ENCODE measurements at places on chromosomes 2 and 18. TPM values are rescaled to one million over a fixed set of nuclear protein-coding genes. Genes with fewer than 3 reads are reported as not detected.

METAP1D gene
- total RNA-seq, result 6.0 TPM

CBLN2 gene
- total RNA-seq, result not detected

RAX gene
- not detected for total RNA-seq

PLGLB2 gene
- total RNA-seq, result 0.53 TPM

RHOB gene
- 1.3 TPM for total RNA-seq

MAP4K4 gene
- 92.2 TPM for total RNA-seq

FRZB gene
- not detected for total RNA-seq

SERPINB2 gene
- total RNA-seq, result not detected

LCT gene
- 0.34 TPM for total RNA-seq

CAPG gene
- total RNA-seq, result 282 TPM

GRCh38 chr2:158202161-158202815 is 100.6 kb downstream of the UPP2 start:
- H3K27me3 ChIP-seq, result no peaks in the 10 kb centered on the region
- DNase-seq, result no peak
- no peak overlapping the region for H3K4me3 ChIP-seq
- H3K4me1 ChIP-seq, result no peaks in the 10 kb centered on the region

GRCh38 chr2:215901796-215902195 is 111.6 kb downstream of the MREG start:
- no peak overlapping the region for H3K27ac ChIP-seq
- H3K27me3 ChIP-seq, result peaks cover 10% of the 10 kb centered on the region
- H3K4me1 ChIP-seq, result no peaks in the 10 kb centered on the region
- H3K4me3 ChIP-seq, result no peak overlapping the region
- DNase-seq, result no peak

DNA sequence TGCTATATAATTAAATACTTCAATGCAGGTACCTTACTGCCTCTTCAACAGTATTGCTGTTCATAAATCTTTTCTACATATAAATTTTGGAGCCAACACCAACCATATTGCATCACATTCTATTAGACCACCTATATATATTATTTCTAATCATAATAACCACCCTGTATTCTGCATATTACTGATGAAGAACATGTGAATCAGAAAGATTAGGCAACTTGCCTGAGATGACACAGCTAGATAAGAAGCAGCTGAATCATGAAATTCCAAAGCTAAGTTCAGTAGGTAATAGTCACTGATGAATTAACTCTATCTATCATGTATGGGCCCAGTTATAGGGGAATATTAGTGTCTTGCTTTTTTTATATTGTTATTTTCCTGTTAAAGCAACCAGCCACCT is 161.8 kb downstream of the AGPS start:
- DNase-seq, result no peak
- H3K27me3 ChIP-seq, result peaks cover 10% of the 10 kb centered on the region
- no peak overlapping the region for H3K4me3 ChIP-seq

- no peaks in the 10 kb centered on the region for H3K36me3 ChIP-seq
- peaks cover 13% of the 10 kb centered on the region for H3K27me3 ChIP-seq
- H3K4me3 ChIP-seq, result no peak overlapping the region
- H3K4me1 ChIP-seq, result no peaks in the 10 kb centered on the region
- DNase-seq, result no peak
- H3K27ac ChIP-seq, result no peak overlapping the region
Observed at GRCh38 chr2:152343426-152343825, 8.5 kb downstream of the FMNL2 start.

DNA sequence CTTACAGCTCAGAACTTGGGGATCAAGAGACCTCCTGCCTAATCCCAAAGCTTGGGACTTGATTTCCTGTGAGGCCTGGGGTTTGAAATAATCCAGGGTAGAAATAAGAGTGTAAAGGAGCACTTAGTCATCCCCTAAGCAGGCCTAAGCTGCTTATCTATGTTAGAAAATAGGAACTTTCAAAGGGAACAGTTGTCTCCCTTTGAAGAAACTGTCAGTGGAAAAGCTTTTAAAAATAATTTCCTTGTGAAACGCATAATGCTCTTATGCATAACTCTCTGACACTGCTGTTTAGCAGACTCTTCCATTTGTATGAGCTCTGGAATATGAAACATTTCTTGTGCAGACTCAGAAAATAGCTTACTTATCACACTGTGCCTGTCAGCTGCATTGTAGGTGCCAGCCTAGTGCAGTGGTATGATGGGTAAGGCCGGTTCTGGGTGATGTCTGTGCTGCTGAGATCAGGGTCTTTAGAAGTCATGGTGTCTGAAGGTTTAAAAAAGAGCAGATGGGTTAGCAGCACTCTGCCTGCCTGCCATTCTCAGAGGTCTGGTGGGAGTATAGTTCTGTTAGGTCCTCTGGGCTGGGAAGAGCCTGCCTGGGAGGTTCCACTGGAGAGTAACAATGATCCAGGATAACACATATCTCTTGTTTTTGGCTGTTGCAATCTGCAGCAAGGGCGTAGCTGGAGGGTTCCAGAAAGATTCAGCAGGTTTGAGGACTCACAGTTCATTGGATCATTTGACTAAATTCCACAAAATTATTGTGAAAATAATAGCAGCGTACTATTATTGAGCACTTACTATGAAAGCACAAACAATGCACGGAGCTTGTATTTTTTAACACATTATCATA is 283.2 kb upstream of the MEX3C start:
- H3K4me1 ChIP-seq, result no peaks in the 10 kb centered on the region
- H3K36me3 ChIP-seq, result no peaks in the 10 kb centered on the region
- DNase-seq, result no peak
- no peak overlapping the region for H3K27ac ChIP-seq
- H3K4me3 ChIP-seq, result no peak overlapping the region
- peaks cover 11% of the 10 kb centered on the region for H3K27me3 ChIP-seq

- no peaks in the 10 kb centered on the region for H3K36me3 ChIP-seq
- H3K27me3 ChIP-seq, result peaks cover 13% of the 10 kb centered on the region
- DNase-seq, result no peak
- no peak overlapping the region for H3K4me3 ChIP-seq
- H3K4me1 ChIP-seq, result peaks cover 8% of the 10 kb centered on the region
- no peak overlapping the region for H3K27ac ChIP-seq
Observed at GRCh38 chr2:191577605-191578004, 100.3 kb upstream of the NABP1 start.

- no peak overlapping the region for H3K4me3 ChIP-seq
- no peak overlapping the region for H3K27ac ChIP-seq
- no peak for DNase-seq
- H3K36me3 ChIP-seq, result peaks cover 24% of the 10 kb centered on the region
- no peaks in the 10 kb centered on the region for H3K27me3 ChIP-seq
Observed at GRCh38 chr2:15278296-15278695, 282.8 kb downstream of the NBAS start.

GRCh38 chr18:25240420-25240770 is 111.6 kb downstream of the ZNF521 start:
- no peak overlapping the region for H3K4me3 ChIP-seq
- no peak for DNase-seq
- H3K27me3 ChIP-seq, result no peaks in the 10 kb centered on the region
- H3K27ac ChIP-seq, result no peak overlapping the region
- no peaks in the 10 kb centered on the region for H3K36me3 ChIP-seq

DNA sequence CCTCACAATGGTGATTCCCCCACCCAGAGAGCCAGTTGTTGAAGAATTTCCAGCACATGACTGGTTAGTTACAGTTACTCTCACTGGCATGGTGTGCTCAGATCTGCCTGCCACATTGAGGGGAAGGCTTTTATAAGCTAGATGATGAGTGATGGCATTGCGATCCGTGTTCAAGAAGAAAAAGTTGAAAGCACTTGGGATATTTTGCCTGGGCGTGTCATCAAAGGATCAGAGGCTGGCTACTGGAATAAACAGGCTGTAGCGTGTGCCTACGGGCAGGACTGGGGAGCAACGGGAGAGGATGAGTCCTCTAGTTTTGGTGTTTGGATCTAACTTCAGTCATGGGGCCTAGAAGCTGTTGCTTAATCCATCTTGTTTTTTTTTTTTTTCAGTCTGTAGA is 175.0 kb downstream of the SETBP1 start:
- peaks cover 16% of the 10 kb centered on the region for H3K27me3 ChIP-seq
- H3K36me3 ChIP-seq, result no peaks in the 10 kb centered on the region
- no peak for DNase-seq
- no peaks in the 10 kb centered on the region for H3K4me1 ChIP-seq
- no peak overlapping the region for H3K27ac ChIP-seq

DNA sequence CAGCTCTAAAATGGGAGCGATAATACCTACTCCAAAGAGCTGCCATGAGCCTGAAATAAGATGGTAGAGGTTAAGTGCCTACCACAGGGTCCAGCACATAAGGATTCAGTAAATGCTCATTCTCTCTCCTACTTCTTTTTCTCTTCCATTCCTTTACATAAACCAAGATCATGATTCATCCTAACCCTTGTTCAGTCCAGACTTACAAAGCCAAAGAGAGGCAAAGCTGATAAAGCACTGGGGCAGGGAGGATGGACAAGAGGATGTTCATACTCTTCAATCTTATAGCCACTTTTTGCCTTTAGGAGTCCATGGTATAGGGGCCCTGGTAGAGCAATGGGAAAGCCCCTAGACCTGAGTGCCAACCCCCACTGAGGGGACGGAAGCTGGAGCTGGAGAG is 75.6 kb upstream of the PKDCC start:
- no peak overlapping the region for H3K27ac ChIP-seq
- no peaks in the 10 kb centered on the region for H3K4me1 ChIP-seq
- no peak overlapping the region for H3K4me3 ChIP-seq

GRCh38 chr18:6606411-6607085 is 123.0 kb upstream of the ARHGAP28 start:
- DNase-seq, result no peak
- no peaks in the 10 kb centered on the region for H3K4me1 ChIP-seq
- no peak overlapping the region for H3K27ac ChIP-seq
- H3K27me3 ChIP-seq, result no peaks in the 10 kb centered on the region

GRCh38 chr2:68417926-68418325 is 49.2 kb downstream of the FBXO48 start:
- no peak overlapping the region for H3K4me3 ChIP-seq
- H3K27ac ChIP-seq, result no peak overlapping the region
- H3K36me3 ChIP-seq, result peaks cover 2% of the 10 kb centered on the region
- no peaks in the 10 kb centered on the region for H3K27me3 ChIP-seq

- H3K27me3 ChIP-seq, result no peaks in the 10 kb centered on the region
- no peak for DNase-seq
- H3K36me3 ChIP-seq, result no peaks in the 10 kb centered on the region
- H3K4me3 ChIP-seq, result no peak overlapping the region
- no peak overlapping the region for H3K27ac ChIP-seq
- H3K4me1 ChIP-seq, result no peaks in the 10 kb centered on the region
Observed at GRCh38 chr18:43744960-43745745, 467.9 kb upstream of the SYT4 start.

DNA sequence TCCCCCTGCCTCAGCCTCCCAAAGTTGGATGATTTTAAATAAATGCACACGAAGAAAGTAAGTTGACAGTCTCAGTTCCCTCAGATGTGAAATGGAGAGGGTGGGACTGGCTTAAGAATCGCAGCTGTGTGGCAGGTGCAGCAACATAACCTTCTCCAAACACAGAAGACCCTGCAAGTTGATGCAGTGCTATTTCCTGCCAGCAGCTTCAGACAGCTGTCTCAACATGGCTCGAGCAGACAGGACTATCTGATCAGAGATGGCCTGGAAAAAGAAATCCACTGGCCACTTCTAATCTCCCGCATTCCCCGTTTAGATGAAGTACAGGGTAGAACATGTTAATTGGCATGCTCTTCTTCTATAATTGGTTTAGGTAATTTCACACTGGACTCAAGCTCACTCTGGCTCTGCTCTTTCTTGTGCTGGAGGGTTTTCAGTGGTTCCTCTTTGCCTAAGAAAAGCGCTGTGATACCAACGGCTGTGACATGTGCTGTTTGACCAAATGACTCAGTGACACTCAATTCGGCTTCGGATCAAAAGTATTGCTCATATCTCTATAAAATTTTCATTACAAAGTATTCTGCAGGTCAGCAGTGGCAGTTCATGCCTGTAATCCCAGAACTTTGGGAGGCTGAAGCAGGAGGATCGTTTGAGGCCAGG is 40.2 kb downstream of the MYOM1 start:
- DNase-seq, result no peak
- no peaks in the 10 kb centered on the region for H3K4me1 ChIP-seq
- no peaks in the 10 kb centered on the region for H3K36me3 ChIP-seq
- no peak overlapping the region for H3K27ac ChIP-seq
- H3K27me3 ChIP-seq, result no peaks in the 10 kb centered on the region

GRCh38 chr2:219609149-219609750 is 11.6 kb downstream of the STK11IP start:
- DNase-seq, result no peak
- H3K36me3 ChIP-seq, result peaks cover 23% of the 10 kb centered on the region
- H3K4me1 ChIP-seq, result peaks cover 21% of the 10 kb centered on the region
- no peak overlapping the region for H3K27ac ChIP-seq
- H3K27me3 ChIP-seq, result no peaks in the 10 kb centered on the region

GRCh38 chr18:36389811-36390581 is 92.5 kb downstream of the FHOD3 start:
- no peaks in the 10 kb centered on the region for H3K4me1 ChIP-seq
- H3K36me3 ChIP-seq, result no peaks in the 10 kb centered on the region
- H3K27me3 ChIP-seq, result no peaks in the 10 kb centered on the region
- no peak overlapping the region for H3K4me3 ChIP-seq
- H3K27ac ChIP-seq, result no peak overlapping the region
- no peak for DNase-seq

DNA sequence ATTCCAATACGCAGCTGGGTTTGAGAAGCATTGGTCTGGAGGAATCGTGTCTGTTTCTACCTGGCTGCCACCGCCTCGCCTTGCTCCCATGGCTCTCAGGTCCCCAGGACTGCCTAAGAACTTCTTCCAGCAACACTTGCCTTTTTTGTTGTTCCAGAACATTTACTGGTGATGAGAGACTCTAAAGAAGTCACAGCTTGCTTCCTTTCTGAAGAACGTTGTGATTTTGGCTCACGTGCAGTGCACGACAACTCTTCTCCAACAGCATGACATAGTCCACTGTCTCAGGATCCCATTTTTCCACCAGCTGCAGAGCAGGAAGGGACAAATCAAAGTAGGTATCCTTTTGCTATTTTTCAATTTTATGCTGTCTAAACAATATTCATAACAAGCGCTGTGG is 940.9 kb downstream of the SLC4A3 start:
- no peaks in the 10 kb centered on the region for H3K36me3 ChIP-seq
- H3K27me3 ChIP-seq, result no peaks in the 10 kb centered on the region
- DNase-seq, result no peak
- no peak overlapping the region for H3K27ac ChIP-seq
- no peak overlapping the region for H3K4me3 ChIP-seq
- H3K4me1 ChIP-seq, result no peaks in the 10 kb centered on the region

- DNase-seq, result no peak
- no peaks in the 10 kb centered on the region for H3K27me3 ChIP-seq
- no peaks in the 10 kb centered on the region for H3K4me1 ChIP-seq
- peaks cover 35% of the 10 kb centered on the region for H3K36me3 ChIP-seq
- H3K4me3 ChIP-seq, result no peak overlapping the region
Observed at GRCh38 chr2:183195397-183195796, 71.2 kb downstream of the NUP35 start.

DNA sequence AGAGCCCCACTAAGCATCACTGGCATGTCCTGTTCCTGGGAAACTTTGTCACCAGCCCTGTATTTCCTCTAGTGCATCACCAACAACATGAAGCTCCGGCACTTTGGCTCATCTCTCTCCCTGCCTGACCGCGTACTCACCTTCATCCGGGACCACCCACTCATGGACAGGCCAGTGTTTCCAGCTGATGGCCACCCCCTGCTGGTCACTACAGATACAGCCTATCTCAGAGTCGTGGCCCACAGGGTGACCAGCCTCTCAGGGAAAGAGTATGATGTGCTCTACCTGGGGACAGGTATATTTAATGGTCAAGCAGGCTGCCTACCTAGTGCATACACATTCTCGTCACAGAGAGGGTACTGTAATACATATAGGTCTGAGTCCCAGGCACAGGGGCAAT is 21.0 kb downstream of the SEMA4F start:
- no peak overlapping the region for H3K4me3 ChIP-seq
- no peaks in the 10 kb centered on the region for H3K36me3 ChIP-seq
- DNase-seq, result no peak
- no peaks in the 10 kb centered on the region for H3K27me3 ChIP-seq
- no peaks in the 10 kb centered on the region for H3K4me1 ChIP-seq
- no peak overlapping the region for H3K27ac ChIP-seq

Data from activated CD8-positive, alpha-beta T cell treated with anti-CD3 and anti-CD28 coated beads, Interleukin-2, amount 10 ng/mL, durations not matched to agents 7 days and 5 days (primary cell).